ENCODE measurements at places on chromosomes 6 and 20.

DNA sequence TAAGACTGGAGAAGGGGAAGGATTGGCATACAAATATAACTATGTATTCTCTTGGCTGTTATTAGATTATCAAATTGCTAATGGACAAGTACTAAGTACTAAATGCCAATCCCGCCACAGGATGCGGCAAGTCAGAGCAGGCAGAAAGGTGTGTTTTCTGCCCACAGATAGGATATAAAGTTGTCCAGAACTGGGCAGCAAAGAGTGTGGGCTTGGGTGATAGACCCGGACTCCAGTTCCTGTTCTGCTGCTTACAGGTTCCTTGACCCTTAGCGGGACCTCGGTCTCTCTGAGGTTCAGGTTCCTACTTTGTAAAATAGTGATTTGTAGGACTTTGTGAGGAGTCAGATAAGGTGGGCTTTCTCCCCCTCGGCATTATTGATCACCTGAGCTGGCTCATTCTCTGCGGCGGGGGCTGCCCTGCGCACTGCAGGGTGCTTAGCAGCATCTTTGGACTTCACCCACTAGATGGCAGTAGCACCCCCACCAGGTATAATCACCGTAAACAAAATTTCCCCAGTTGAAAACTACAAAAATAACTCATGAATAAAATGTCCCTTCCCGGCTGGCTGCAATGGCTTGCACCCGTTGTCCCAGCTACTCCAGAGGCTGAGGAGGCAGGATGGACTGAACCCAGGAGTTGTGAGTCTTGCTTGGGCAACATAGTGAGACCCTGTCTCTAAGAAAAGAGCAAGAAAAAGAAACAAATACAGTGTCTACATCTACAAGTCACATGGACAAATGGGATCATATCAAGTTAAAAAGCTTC lies 193.1 kb downstream of the DOK5 start:
- no peak for DNase-seq

GRCh38 chr6:156833755-156834154 lies 56.6 kb downstream of the ARID1B start:
- DNase-seq, result no peak

GRCh38 chr20:10064611-10065010 lies 29.8 kb downstream of the ANKEF1 start:
- DNase-seq, result no peak

GRCh38 chr6:157157258-157157657 lies 166.1 kb downstream of the TMEM242 start:
- DNase-seq, result no peak

DNA sequence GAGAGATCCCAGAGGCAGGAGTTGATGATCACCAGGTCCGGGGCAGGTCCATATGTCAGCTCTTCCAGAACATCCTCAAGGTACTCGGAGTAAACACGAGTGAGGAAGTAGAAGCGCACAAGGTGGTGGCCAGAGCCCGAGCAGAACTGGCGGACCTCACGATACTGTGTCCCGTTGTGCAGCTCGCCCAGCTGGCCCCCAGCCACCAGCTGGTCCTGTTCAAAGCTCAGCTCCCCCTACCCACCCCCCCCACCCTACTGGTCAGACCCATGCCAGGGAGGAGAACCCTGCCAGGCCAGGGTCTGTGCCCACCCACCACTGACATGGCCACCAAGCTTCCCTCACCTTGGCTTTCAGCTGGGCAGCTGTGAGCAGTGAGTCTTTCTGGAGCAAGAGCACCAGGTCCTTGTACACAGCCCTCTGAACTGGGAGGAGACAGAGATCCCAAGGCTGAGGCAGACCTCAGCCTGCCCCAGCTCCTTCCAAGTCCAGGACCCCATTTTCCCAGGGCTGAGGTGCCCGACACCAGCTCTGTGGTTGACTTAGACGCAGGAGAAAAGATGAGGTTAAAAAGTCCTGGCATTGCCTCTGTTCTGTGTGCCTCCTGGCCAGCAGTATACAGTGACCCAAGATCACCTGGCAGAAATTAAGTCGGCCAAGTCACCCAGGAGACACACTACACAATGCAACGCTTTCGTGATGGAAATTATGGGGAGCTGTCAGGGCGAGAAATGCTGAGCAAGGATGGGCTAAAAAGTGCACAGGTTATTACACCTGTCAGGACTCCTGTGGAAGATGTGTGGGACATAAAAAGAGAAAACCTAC lies 1.4 kb downstream of the PCED1A start:
- no peak for DNase-seq

- no peak for DNase-seq
Observed at GRCh38 chr6:10791673-10792072, 44.1 kb downstream of the TMEM14B start.

GRCh38 chr6:33886673-33887144 lies 82.9 kb upstream of the MLN start:
- DNase-seq, result no peak

GRCh38 chr20:63102721-63103375 lies 96.1 kb upstream of the BHLHE23 start:
- no peak for DNase-seq

DNA sequence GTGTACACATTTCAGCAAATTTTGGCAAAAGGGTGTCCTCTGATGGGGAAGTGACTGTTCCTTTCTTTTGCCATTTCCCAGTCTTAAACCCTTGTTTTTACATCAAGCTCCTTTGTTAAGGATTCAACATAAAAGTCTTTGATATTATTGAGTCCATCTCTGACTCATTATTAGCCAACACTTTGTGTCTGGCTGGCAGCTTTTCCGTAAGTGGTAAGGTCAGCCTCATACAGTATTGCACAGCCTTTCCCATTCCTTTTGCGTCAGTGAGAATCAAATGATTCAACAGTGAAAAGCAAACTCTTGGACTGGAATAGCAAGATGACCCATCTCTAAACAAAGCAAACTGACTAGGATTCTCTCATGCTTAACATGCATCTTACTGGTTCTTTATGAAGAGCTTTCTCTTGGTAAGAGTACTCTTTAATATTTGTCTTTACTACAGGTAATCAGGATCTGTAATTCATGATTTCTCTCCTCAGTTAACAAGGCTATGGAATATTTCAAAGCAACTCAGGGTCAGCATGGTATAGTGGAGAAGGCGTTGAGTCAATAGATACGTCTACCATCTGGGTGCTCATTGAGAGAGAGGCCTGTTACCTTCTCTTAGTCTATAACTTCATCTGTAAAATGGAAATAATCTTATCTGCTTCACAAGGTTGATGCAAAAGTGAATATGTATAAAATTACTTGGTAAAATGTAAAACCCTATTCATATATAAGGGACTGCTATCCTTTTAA lies 183.6 kb downstream of the PRL start:
- peak; percentile 82 for DNase-seq

DNA sequence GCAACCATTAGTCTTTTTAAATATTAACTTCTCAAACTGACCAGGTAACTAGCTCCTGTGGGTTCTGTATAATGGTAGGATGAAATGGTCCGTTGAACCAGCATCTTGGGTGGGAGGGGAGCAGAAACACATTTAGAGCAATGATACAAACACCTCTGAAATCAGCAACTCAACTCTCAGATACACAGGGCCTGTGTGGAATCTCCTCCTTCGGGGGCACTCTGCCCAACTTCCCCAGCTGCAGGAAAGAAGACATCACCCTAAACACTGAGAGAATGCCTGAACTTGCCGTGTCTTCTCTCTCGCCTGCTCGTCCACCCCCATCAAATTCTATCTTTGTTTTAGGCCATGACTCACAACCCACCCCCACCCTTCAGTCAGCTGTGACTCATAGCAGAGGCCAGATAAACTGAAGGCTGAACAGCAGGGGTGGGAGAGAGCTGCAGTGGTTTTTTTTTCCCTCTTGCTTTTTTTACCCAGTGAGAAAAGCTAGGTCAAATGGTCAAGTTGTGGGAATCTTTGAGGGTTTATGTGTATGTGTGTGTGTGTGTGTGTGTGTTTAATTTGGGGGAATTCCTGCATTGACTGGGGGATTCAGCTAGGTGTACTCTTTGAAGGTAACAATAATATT lies 593.4 kb upstream of the JAG1 start:
- no peak for DNase-seq

DNA sequence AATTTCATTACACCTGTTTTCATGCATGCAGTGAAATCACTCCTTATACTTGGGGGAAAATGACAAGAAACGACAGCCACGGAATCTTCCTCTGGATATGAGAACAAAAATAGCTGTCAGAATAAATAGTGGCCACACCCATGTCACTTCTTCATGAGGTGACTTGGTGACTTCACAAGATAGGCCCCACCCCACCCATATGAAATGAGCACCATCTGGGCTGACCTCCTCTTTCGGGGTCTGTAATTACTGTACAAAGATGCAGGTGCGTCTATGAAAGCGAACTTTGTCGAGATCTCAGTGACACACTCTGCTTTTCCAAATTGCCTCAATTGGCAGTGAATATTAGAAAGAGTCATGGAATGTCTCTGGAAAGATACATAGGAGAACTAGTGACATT lies 184.2 kb upstream of the CCN2 start:
- no peak for DNase-seq

DNA sequence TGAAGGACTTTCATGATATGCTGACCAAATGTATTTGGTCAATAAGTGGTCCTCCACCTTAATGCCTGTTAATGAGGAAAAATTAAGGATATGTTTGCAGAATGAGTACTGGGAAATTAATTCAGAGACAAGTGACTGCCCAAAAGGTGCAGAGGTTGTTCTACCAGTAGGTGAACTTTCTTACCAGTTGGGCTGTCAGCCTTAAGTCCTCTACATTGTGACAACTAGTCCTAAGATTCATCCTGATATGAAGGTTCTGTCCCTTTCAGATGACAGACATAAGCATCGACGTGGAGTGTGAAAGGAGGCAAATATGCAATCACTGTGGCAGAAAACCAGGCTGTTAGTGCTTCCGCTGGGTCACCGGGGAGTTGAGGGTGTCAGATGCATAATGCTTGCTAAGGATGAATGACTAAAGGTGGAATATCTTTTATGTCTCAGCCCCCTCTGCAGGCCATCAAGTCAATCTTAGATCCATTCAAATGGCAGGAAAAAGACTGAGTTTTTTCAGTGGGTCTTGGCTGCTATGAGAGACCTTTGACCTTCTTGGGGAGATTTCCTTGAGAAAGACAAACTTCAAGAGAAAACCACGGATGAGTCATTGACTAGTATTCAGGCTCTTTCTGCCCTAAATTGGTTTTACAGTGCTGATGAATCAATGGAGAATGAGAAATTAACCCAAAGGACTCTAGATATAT lies 226.0 kb downstream of the TPBG start:
- DNase-seq, result no peak

GRCh38 chr6:166460473-166461437 lies 78.0 kb upstream of the MPC1 start:
- no peak for DNase-seq

- no peak for DNase-seq
Observed at GRCh38 chr6:150169609-150170008, 26.8 kb downstream of the PPP1R14C start.

DNA sequence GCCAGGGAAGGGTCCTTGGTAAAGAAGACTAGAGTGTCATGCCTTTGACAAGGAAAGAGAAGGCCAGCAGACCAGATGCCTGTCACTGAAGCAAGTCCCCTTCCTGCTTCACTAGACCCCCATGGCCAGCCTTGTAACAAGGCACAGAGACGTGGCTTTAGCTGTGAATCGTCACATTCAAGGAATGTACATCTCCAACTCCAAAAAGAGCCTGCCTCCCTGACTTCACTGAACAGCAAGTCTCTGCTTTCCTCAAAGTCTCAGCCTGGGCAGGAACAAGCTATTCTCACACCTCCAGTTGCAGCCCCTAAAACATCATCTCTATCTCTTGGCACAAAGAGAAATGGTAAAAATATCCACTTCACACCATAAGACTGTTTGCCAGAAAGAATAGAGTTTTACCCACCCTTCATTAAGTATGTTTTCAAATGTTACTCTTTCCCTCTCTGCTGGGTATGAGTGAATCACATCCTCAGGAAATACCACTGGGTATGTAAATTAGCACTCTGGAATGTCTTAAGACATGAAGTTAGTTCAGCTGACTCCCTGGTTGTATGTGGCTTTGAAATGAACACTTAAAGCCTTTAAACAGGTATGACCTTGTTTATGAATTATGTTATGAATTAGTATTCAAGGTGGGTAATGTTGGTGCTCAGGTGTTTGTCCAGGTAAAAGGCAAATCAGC lies 46.4 kb upstream of the NT5E start:
- DNase-seq, result peak; percentile 85

DNA sequence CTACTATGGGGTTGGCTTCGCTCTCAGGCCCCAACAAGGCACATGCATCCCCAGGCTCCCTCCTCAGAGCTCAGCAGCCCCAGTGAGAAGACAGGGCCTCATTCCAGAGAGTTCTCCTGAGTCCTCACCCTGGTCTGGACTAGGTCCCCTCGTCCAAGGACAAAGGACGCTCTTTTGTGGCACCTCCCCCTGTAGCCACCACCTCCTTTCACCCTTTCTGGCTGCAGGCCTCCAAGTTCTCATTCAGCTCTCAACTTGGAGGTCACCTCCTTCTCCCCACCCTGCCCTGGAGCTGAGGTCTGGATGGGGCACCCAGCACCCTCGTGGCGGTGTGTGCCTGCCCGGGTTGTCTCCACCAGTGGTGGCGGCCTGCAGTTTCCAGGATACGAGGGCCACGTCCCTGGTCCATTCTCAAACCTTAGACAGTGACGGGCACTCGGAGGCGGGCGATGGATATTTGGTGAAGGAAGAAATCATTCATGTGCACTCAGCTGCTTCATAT lies 2.5 kb downstream of the UNC93A start:
- DNase-seq, result no peak

- DNase-seq, result no peak
Observed at GRCh38 chr20:17601957-17602356, 32.1 kb downstream of the DSTN start.

DNA sequence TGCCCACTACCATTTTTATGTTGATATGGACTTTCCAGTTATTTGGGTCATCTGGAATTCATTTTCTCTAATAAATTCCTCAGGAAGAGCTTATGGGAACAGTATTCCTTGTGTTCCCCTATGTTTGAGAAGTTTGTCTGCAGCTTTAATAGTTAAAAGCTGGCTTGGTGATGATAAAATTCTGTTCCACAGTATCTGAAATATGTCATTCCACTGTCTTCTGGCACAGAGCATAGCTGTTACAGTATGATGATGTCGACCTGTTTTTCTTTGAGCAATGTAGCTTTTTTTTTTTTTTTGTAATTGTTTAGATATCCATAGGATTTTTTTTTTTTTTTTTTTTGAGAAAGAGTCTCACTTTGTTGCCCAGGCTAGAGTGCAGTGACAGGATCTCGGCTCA lies 43.2 kb downstream of the NCOA3 start:
- no peak for DNase-seq

DNA sequence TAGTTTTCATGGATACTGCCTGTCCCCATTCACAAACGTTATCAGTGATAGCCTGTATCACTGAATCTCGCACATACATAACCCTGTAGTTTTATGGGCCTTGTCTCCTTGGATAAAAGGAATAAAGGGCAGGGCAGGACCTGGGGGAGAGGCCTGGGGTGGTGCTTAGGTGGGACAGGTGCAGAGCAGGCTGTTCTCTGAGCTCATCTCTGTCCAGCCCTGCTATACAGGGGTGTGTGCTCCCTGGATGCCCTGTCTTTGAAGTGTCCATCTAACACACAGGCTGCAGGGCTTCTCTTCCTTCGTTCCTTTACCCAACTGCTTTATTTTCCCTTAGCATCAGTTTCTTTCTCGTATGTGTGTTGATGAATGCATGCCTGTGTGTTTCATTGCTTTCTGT lies 26.4 kb downstream of the BRPF3 start:
- DNase-seq, result no peak

GRCh38 chr6:128713461-128713860 lies 169.5 kb upstream of the LAMA2 start:
- no peak for DNase-seq
